ENCODE measurements at places on chromosomes 4 and X.

GRCh38 chr4:164918956-164919355, 42.0 kb downstream of the APELA start:
- DNase-seq: no peak

- peak; percentile 34 for DNase-seq
Measured at GRCh38 chr4:157075811-157076577, at the start of gene GLRB. Gene GLRB, plus strand, starts transcription at chr4:157076150. Its CDS starts 1,875 bp downstream, at chr4:157078025.

- peak; percentile 79 for DNase-seq
Measured at GRCh38 chr4:19983072-19983471, 268.6 kb upstream of the SLIT2 start.

DNA sequence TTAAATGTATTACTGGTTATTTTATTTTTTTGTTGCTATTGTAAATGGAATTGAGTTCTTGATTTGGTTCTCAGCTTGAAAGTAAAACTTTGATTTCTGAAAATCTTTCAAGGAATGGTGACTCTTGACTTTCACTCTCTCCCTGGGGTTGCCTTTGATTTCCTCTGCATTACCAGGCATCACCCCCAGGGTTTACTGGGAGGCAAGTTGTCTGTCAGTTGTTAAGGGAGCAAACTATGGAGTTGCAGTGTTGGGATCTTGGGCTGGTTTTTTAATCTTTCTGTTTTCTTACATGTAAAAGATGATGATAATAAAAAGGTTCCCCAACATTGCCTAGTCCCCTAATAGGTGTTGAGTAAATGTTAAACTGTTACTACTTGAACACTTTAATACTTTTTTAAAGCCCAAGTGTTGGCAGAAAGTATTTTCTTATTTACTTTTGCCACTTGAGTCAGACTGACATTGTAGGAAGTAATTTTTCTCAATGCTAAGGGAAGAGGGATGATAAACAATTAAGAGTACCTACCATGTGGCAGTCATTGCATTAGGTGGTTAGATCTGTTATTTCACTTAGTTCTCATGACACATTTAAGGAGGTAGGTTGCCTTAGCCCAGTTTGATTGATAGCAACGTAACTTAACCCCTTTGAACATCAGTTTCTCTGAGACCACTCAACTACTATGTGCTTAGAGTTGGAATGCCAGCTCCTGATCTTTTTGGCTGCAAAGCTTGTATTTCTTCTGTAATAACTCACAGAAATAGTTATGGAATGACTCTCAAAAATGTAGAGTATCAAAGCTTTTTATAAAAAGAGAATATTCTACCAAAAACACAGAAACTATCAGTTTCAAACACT, 67.1 kb downstream of the DCLK2 start:
- peak; percentile 61 for DNase-seq

GRCh38 chrX:16702700-16703599, 9.5 kb downstream of the CTPS2 start:
- no peak for DNase-seq

GRCh38 chr4:122896270-122896669, 26.1 kb downstream of the NUDT6 start:
- DNase-seq: no peak

- no peak for DNase-seq
Measured at GRCh38 chr4:72446353-72447055, 122.5 kb downstream of the ADAMTS3 start.

DNA sequence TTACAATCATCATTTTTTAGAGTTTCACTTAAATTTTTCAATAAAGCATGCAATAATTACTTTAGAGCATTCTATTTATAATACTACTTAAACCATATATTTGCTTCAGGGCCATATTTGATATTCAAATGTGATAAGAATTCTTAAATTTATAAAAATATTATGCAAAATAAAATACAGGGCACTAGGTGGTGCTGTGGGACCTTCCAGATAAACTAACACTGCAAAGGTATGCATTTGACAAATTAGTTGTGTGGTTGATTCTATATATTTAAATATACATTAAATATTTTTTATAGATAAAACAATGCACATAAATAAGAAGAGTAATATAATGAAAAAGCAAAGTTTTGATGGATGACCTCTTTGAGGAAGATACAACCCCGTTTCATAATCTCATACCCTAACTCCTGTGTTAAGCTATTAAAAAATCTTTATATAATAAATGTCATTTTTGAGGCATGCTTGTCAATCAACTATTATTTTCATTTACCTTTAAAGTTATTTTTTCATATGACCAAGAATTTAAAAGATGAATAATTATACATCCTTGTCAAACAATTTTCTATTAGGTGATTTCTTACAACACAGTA, 128.4 kb downstream of the REELD1 start:
- peak; percentile 29 for DNase-seq

- no peak for DNase-seq
Measured at GRCh38 chr4:186984105-186984644, 260.5 kb upstream of the FAT1 start.

- peak; percentile 93 for DNase-seq
Measured at GRCh38 chrX:13432414-13433297, 112.8 kb upstream of the ATXN3L start.

DNA sequence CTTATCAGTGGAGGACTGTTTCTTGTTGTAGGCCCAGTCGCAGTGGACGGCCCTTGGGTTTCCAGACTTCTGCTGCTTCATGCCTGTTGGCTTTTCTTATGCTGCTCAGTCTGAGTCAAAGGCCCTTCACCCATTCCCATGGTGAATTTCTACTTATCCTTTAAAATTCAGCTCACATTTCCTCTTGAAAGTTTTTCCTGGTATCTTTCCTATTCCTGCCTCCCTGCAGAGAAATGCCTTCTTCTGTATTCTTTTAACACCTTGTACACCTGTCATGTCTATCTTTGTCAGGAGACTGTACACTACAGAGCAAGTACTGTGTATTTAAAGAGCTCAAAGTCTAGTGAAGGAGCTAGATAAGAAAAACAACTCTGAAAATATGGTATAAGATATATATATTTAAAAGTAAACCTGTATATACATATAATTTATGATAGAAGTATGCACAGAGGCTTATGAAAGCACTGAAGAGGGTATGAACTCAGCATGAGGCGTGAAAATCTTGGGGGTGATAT, 22.0 kb downstream of the NPNT start:
- DNase-seq: no peak

GRCh38 chrX:34578237-34578636, 78.8 kb downstream of the TMEM47 start:
- DNase-seq: peak; percentile 54

GRCh38 chr4:7160951-7161440, 31.3 kb upstream of the SORCS2 start:
- no peak for DNase-seq

DNA sequence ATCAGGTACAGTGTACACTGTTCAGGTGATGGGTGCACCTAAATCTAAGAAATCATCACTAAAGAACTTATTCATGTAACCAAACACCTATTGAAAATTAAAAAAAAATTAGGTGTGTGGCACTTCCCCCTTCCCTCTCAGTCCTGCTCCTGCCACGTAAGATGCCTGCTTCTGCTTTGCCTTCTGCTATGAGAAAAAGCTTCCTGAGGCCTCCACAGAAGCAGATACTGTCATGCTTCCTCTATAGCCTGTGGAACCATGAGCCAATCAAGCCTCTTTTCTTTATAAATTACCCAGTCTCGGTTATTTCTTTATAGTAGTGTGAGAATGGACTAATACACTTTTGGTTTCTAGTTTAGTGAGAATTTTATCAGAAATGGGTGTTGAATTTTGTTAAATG, 459.8 kb upstream of the DIPK2B start:
- no peak for DNase-seq

DNA sequence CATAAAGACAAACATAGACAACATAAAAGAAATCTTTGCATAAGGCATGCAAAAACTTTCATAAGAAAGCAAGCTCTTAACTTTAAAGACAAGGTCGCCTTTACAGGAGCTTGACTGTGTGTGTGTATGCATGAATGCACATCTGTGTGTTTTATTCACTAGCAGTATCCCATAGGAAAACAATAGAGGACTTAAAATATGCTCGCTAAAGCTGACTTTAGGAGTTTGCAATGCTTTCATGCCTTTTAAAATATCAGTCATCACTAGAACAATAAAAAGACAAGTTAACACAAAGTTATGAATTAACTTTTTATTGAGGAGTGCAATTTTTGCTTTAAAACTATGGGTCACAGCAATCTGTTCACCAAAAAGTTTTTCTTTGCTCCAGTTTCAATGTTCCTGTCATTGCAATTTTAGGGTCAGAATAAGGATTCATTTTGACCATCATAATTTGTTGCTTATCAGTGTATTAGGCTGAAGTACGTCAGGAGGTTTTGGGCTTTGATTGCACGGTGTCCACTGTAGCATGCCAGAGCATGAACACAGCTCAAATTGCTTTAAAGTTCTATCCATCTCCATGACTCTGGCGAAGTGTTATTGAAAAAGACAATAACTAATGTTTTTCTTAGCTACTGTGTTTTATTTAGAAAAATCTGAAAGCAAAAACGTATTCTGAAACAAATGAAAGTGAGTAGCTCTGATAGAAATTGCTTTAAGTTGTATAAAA, 36.9 kb downstream of the ANXA10 start:
- DNase-seq: no peak
